Fibroblast of pulmonary artery (primary cell): ENCODE measurements at places on chromosomes 13 and 19.

GRCh38 chr13:21526707-21527540 is 67.8 kb upstream of the ZDHHC20 start:
- no peak for DNase-seq

DNA sequence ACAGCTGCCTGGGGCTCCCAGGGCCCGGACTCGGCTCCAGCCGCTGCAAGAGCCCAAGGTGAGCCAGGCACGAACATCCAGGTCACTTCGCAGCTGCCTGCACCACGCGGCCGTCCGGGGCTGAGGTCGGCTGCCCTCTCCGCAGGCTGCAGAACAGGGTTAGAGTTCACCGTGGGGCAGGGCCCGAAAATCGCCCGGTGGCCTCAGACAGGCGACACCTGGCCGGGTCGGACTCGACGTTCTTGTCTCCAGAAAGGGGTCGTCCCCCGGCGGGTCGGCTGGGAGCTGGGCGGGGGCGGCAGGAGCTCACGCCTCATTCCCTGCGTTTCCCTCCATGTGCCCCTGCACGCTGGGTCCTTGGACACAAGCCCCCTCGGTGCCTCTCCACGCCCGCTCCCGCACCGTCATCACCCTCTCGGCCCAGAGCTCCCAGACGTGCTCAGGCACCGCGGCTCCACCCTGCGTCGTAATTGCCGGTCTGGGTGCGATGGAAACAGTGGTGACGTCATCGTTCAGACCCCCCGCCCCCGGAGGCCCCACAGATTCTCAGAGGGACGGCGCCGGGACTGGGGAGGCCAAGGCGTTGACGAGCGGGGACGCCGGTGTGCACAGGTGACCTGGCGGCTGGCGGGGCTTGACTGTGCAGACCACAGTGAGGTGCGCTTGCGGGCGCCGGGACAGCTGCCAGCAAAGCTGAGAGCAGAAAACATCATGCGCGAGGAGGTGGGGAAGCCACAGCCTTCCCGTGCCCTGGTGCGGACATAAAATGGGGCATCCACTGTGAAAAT is 4.0 kb upstream of the GRIN3B start:
- DNase-seq: peak; percentile 57

DNA sequence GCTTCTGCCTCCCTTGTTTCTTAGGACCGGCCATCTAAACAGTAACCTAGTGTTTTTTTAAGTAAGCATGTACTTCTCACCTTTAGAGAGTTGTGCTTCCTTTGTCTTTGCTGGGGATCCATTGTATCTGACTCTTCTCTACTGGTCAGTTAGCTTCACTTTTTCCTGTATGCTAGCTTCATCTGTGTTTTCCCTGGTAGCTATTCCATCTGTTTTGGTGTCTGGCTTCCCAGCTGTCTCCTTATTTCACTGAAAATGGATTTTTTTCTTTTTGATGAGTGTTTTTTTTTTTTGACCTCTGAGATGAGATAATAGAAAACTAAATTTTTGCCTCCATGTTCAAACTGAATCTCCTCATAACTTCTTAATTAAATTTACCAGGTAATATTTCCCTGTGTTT is 637.0 kb upstream of the SLC10A2 start:
- DNase-seq: no peak

DNA sequence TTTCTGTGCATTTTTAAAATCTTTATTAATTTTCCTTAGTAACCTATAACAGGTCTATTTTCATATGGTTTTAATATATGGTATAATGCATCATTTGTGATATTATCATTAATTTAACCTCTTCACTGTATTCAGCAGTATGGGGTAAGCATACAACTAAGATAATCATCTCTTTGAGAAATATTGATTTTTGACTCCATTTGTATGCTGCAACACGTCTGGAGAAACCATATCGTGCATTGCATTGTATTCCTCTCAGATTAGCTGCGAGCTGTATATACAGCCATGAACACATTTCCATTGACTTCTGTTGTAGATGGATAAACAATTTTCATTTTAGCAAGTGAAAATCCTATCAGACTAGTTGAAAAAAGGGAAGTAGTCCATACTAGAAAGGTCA is 2275.8 kb upstream of the PCDH20 start:
- no peak for DNase-seq

DNA sequence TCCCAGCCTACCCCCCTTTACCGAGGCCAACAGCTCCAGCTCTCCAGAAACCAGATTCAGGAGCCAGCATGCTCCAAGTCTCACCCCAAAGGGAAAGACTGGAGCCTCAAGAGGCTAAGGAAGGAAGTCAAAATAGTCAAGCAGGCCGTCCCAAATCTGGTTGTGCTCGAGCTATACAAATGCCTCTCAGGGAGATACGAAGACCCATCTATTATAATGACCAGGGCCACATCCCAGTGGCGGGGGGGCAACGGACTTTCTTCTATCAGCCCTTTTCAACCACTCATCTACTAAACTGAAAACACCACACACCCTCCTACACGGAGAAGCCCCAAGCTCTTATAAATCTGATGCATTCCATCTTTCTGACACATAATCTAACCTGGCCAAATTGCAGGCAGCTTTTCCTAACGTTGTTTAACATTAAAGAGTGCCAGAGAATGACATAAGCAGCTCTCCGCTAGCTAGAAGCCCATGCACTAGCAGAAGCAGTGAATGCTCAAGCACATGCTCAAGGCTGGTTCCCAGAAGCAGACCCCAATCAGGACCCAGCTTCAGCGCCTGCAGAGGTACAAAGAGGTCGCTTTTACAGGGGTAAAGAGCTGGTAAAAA is 104.6 kb upstream of the ZNF98 start:
- no peak for DNase-seq

DNA sequence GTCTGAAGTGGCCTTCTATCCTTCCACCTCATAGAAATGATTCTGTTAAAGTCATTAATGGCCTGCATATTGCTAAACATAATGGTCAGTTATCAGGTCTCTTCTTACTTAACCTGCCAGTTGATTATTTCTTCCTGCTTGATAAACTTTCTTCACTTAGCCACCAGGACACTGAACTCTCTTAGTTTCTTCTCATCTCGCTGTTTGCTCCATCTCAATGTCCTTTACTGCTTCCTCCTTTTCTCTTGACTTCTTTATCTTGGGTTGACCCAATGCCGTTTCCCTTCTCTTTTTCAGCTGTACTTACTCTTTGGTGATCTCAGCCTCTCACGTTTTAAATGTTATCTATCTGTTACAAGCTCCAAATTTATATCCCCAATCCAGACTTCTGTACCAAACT is 17.1 kb upstream of the CLC start:
- DNase-seq: no peak

- no peak for DNase-seq
Measured at GRCh38 chr19:33247441-33247819, 21.8 kb upstream of the SLC7A10 start.
